Activated CD8-positive, alpha-beta memory T cell treated with anti-CD3 and anti-CD28 coated beads for 24 hours (primary cell): ENCODE measurements at places on chromosomes 2 and 18.

- DNase-seq = no peak
These were observed 9.3 kb upstream of the FHL2 start for GRCh38 chr2:105407946-105408743.

DNA sequence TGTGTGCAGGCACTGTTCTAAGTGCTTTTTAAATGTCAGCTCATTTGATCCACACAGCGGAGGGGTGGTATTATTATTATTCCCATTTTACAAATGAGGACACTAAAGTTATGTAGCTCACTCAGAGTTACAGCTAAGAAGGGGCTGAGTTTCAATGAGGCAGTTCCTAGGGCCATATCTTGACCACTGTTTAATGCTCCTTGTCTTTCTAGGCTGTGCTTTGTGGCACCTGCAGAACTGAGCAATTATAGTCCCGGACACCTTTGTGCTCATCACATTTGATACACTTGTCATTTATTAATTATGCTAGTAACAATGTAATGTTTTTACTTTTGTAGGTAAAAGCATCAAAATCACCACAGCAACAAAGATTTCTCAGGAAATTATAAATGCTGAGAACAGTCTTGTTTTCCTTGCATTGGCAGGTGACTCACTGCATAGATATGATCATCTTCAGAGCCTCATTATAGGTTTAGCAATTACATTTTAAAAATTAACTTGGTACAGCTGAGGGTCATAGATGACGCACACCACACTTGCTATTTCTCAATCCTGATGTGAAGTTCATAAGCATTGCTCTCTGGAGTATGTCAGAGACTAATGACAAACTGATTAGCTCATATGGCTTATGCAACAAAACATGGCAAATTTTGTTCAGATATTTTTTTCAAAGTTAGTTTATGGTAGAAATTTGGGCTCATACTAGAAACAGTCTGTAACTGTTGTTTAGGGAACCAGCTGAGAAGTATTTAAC lies 366.8 kb downstream of the TGIF1 start:
- no peak for DNase-seq

DNA sequence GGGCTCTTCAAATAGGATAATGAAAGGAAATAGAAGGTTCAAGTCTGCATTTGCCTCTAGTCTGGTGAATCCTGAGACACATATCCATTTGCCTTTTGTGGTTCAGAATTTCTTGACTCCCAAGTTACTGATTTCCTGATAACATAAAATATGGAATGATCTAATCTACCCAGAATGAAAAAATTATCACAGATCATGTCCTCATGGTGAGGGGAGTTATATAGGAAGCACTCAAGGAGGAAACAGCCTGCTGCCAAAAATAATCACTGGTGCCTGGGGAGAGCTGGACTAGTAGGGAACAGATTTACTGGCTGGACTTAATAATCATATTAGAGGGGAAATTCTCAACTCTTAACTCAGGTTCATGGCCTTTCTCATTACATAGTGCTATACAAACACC lies 95.5 kb upstream of the STK17B start:
- DNase-seq = no peak

DNA sequence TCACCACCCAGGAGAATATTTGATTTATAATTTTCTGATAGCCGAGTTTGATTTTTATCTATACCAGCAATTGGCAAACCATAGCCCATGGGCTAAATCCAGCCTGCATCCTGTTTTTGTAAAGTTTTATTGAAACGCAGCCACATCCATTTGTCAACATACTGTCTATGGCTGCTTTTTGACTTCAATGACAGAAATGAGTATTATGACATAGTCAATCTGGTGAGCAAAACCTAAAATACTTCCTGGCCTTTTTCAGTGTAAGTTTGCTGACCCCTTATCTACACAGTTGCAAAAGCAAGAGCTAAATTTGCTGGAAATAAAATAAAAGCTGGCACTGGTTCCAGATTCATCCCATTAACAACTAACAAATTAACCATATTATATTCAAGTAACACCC lies 79.8 kb upstream of the SLC25A52 start:
- DNase-seq = no peak

GRCh38 chr18:23929362-23929930 lies 85.1 kb upstream of the TTC39C start:
- no peak for DNase-seq

DNA sequence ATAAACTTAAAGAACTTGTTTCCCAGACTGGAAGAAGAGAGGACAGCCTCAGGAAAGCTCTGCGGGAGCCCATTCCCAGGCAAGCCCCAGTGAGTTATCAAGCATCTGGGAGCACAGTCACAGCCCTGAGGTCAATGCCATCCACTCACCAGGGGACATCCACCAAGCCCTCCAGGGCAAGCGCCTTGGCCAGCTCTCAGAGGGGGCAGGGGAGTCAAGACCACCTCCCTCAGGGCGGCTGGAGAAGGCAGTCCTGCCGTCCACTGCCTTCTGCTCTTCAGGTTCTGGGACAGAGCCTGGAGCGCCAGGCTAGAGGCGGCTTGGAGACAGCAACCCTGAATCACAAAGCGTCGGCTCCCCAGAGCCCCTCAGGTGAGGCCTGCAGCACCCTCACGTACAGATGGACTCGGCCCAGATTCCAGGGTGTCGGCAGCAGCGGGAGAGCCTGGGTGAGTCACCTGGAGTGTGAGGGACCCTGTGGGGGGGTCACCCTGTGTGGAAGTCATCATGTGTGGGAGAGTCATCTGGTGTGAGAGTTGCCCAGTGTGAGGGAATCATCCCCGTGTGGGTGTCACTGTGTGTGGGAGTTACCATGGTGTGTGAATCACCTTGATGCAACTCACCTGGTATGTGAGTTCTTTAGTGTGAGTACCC lies 100.9 kb upstream of the TEX51 start:
- DNase-seq = peak; percentile 47

GRCh38 chr2:51084750-51085149 lies 52.8 kb upstream of the NRXN1 start:
- no peak for DNase-seq

- no peak for DNase-seq
These were observed 539.0 kb downstream of the ARHGAP15 start for GRCh38 chr2:143668234-143668633.

GRCh38 chr2:54204476-54204875 lies 51.6 kb downstream of the TSPYL6 start:
- DNase-seq = no peak

DNA sequence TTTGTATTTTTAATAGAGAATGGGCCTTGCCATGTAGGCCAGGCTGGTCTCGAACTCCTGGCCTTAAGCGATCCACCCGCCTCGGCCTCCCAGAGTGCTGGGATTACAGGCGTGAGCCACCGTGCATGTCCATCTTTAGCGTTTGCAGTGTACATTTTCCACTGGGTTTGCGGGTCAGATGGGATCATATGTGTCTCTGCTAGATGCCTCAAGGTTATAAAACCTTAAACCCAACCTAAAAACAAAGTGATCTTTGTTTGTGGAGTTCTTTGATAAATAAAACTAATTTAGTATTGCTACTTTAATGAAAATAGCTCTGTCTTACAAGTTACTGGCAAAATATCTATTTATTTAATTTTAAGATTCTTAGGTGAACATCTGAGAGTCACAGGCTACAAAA lies 13.1 kb upstream of the ALPG start:
- DNase-seq = no peak

GRCh38 chr2:133841900-133842299 lies 273.6 kb upstream of the NCKAP5 start:
- DNase-seq = no peak

GRCh38 chr18:49322765-49323490 lies 137.5 kb downstream of the DYM start:
- DNase-seq = no peak

- DNase-seq = no peak
These were observed 42.7 kb downstream of the MPHOSPH10 start for GRCh38 chr2:71173096-71173495.

- DNase-seq = no peak
These were observed 28.1 kb downstream of the NCKAP1 start for GRCh38 chr2:183010112-183010511.

GRCh38 chr2:179726461-179727180 lies 134.8 kb downstream of the ZNF385B start:
- DNase-seq = no peak

DNA sequence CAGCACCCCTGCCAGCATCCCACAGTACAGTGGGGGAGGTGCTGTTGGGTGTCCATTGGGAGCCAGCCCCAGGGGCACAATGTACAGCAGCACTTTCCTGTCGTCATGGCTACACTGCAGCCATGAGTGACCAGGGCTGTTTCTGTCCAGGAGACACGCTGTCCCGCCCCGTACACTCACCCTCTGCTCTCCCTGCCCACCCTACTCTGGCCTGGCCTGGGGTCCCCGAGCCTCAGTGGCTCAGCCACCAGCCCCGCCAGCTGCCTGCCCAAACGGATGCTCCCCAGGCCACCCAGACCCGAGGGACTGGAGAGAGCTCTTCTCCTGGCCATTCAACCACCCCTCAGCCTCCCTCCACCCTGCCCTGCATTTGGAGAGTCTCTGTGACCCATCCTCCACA lies 9.3 kb downstream of the TEKT4 start:
- DNase-seq = no peak

GRCh38 chr2:119190321-119191111 lies 32.0 kb upstream of the C1QL2 start:
- no peak for DNase-seq

DNA sequence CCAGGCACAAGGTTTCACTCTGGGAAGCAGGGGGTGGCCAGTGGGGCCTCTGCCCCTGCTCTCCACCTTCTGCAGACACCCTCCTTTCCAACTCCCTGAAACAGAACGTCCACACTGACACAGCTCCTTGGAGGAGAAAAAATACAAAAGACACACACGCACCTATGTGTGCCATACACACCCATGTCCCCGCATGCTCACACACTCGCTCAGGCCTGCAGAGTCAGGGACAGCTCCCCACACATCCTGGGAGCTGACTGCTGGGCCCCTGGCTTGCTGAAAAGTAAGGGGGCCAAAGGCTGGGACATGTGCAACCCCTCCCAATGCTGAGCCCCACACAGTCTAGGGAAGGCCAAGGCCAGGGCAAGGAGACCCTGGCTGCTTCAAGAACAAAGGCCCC lies 200.5 kb downstream of the TNS1 start:
- no peak for DNase-seq

DNA sequence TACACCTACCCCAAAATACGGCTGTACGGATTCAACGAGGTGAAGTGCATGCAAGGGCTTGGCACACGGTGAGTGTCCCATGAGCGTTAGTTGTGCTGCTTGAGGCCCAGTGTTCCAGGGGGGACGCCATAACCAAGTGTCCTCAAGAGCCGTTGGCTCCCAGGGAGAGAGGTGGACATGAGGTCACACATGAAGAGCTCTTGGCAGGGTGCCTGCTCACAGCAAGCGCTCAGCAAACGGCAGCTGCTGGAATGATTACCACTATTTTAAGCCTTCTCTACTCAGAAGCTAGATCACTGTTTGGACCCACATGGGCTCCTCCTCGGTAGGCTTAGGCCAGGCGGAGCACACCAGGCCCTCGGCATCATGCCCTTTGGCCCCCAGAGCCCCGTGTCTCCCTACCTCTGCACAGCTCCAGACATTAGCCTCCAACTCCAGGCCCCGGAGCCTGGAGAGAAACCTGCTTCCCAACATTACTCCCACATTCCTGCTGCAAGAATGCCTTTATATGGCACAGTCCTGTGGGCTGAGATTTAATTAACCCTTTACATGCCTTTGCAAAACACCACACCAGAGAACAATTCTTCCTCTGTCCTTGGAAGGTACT lies 68.4 kb upstream of the PPP1CB start:
- DNase-seq = no peak

DNA sequence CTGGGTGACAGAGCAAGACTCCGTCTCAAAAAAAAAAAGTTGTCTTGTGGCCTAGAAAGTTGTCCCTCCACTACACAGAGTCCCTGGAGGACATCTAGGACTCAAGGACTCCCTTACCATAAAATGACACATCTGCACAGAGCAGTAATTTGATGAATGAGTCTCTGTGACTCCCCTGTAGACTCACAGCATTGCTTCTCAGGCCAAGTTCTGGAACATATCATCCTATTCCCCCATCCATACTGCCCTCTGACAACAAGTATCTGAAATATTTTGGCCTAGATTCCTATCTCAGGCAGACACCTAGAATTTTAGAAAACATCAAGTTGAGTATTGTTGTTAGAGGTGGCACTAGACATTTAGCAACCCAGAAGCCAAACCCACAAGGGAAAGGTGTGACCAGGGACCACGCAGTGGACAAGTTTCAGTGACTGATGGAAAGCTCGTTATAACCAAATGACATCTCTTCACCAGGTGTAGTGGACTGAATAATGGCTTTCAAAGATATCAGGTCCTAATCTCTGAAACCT lies 97.9 kb upstream of the ATP8B1 start:
- DNase-seq = no peak

GRCh38 chr2:118322406-118322805 lies 234.1 kb downstream of the INSIG2 start:
- no peak for DNase-seq

GRCh38 chr2:129575880-129576279 lies 403.6 kb upstream of the RAB6C start:
- no peak for DNase-seq

- DNase-seq = no peak
These were observed 110.8 kb downstream of the MCFD2 start for GRCh38 chr2:46804794-46805193.

- DNase-seq = no peak
These were observed 179.0 kb downstream of the KLHL29 start for GRCh38 chr2:23563673-23564614.

DNA sequence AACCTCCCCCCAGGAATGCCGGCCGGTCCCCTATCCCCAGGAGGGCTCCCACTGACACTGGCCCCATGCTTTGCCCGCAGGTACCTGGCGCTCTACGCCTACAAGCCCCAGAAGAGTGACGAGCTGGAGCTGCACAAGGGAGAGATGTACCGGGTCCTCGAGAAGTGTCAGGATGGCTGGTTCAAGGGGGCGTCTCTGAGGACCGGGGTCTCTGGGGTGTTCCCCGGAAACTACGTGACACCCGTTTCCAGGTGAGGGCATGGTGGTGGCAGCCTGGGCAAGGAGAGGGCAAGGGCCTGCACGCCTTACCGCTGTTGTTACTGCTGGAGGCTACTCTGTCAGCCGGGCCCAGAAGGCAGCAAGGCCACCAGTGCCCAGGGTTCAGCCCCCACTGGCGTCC lies 181.3 kb downstream of the SEPTIN10 start:
- DNase-seq = no peak

GRCh38 chr2:29920130-29920577 lies 1.2 kb downstream of the ALK start:
- DNase-seq = peak; percentile 75

DNA sequence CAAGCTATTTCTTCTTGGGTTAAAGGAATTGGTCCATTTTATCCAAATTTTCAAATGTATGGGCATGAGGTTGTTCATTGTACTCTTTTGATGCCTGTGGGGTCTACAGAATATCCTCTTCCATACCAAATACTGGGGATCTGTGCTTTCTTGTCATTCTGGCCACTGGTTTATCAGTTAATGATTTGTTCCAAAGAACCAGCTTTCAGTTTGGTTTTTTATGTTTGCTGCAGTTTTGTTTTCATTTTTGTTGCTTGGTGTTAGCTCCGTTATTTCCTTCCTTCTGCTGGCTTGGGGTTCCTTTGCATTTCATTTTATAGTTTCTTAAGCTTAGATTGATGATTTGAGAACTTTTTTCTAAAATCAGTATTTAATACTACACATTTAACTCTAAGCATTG lies 45.5 kb downstream of the SLC66A2 start:
- DNase-seq = no peak

GRCh38 chr2:30963184-30963583 lies 155.9 kb upstream of the CAPN13 start:
- DNase-seq = no peak

GRCh38 chr18:73688851-73689711 lies 458.6 kb downstream of the FBXO15 start:
- no peak for DNase-seq
